ENCODE measurements at places on chromosomes 3 and 15.

DNA sequence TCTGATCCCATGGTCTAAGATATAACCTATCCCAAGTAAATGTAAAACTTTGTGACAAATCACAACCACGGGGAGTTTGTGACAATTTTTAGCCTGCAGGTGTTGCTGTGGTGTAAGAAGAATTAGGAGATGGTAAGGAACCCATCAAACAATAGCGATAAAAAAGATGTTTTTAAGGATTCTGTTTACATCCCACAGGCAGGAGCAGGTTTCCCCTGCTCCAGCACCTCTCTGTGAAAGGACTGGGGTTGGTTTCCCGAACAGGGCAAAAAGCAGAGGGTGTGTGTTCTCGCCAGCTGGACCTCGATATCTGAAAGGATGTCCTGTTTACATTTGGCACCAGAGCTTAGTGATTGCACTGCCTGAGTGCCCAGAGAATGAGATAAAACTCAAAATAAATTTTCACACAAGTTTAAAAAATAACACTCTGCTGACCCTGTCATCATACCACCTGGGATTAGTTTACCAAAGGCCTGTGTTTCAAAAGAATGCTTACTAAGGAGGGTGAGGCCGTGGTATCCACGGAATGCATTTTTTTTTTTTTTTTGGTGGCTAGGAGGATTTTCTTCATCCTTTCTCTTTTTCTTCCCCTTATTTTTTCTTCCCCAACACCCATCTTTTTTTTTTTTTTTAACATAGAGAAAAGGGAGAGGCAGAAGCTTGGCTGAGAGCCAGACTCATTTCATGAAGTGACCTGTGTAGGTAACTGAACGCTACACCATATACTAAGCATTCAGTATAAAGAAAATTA is 151.8 kb upstream of the DPH6 start:
- DNase-seq = no peak

DNA sequence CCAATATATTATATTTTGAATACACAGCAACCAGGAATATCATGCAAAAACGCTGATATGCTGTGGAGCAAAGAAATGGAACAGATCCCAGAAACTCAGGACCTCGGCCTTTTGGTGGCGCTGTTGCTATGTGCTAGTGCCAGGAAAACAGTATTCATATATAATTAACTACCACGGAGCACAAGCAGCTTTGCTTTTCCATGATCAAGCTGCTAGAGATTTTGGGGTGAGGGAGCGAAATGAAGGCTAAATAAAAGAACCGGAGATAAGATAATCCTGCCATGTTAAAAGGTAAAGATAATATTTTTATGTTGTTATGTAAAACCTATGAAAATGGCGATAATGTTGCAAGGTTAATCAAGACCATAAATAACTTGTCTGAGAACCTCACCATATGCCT is 157.7 kb upstream of the FAM3D start:
- peak; percentile 23 for DNase-seq

- DNase-seq = no peak
These were observed 3.8 kb downstream of the SELENOS start for GRCh38 chr15:101273534-101273933.

DNA sequence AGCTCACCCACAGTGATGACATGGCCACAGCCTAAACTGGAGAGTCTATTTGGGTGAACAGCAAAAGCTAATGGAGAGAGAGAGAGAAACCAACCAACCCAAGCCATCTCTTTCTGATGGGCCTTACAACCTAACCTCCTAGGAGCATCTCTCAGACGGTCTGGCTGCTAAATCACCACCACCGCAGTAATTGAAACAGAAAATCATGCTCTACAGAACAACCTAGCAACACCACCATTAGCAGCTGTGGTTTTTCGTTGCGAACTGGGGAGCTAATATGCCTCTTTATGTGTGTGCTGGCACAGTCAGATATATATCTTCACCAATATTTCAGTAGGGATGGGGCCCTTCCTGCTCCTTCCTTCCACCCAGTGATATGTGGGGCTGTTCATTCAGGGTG is 166.9 kb upstream of the PROK2 start:
- no peak for DNase-seq

- no peak for DNase-seq
These were observed 83.7 kb downstream of the ARNT2 start for GRCh38 chr15:80487839-80488390.

DNA sequence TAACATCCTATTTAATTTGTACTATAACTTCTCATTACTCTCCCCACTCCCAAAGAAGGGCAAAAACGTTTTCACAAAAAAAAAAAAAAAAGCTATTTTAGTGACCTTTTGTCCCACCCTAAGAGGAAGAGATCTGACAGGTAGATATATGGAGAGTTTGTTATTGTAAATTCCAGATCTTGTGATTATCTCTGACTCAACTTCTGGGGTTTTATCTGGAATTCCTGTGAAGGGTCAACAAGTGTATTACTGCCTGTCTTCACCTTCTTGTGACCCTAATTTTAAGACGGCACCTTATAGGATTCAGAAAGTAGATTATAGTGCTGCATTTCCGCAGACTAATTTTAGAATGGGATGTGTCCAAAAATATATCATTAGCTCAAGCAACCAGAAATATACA is 205.9 kb upstream of the CDIN1 start:
- no peak for DNase-seq

DNA sequence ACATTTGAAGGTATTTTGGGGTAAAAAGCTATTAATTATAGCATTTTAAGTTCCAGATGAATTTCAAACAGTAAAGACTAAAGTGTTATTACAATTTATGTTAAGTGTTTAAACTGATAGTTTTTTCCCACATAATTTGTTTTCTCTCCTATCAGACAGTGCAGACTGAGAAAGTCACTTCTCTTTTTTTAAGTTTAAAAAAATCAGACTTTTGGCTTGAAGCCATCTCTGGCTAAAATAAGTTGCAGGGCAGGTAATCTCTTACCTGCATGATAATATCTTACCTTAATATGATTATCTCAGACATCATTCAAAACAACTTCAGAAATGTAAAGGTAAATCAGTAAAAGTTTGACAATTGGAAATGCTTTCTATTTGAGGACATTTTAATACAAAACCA is 21.5 kb upstream of the RAB6B start:
- DNase-seq = no peak

GRCh38 chr15:39580485-39581241 is at the start of gene THBS1:
TSS of gene THBS1 (plus strand) at chr15:39581079. CDS start at chr15:39581858, 779 bp downstream.
- DNase-seq = no peak

DNA sequence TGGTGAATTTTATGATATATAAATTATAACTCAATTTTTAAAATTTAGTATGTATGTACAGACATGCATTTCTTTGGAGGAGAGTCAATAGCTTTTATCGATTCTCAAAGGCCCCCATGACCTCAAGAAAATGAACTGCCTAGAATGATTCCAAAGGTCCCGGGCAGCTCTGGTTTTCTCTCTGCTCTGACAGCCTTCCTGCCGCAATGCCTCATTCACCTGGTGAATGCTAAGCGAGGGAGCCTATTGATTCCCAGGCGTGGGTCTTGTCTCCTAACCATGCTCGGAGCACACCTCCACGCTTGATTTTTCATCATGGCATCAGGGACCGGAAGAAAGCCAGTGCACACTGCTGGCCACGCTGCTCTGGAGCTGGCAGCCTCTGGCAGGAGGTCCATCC is 79.6 kb upstream of the HERC1 start:
- no peak for DNase-seq

- DNase-seq = no peak
These were observed 23.8 kb downstream of the ARHGEF26 start for GRCh38 chr3:154144825-154145465.

DNA sequence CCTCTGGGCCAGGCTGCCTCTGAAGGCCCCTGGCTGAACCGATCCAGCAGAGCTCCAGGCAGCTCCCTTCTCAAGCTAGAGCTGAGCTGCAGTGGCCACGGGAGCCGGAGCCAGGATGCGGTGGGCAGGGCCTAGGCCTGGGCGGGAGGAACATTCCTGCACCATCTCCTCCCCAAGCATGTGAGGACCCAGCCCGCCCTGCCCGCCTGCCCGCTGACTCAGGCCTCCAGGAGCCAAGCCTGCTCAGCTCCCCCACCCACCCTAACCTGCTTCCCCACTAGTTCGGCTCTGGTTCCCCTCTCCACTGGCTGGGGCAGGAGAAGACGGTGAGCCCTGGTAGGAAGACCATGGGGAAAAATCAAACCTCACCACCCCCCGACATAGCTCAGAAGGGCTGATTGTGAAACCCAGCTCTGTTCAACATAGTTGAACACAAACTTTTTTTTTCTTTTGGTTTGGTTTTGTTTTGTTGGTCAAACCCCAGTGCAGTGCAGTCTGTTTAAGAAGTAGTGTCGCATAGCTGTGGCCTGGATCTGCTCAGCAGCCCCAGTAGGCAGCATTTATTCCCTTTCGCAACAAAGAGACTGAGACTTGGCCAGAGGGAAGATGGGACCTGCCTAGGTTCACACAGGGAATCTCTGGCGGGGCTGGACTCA is 13.5 kb downstream of the SNX33 start:
- DNase-seq = no peak

DNA sequence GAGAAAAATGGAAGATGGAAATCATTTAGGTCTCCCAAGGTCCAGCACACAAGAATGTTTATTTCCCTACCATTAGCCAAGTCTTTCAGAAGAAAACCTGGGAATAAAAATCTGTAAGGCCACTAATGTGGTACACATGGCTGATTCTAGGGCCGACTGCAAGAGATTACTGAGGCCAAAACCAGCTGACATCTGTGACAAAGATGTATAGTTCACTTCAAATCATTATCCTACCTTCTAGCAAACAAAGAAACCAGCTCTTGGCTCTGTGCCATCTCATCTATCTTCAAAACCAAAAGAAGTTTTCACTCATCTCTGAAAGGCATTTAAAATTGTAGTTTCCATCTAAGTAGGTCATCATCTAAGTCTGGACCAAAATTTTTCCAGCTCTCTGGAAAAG is 43.9 kb downstream of the ERC2 start:
- no peak for DNase-seq

- peak; percentile 1 for DNase-seq
These were observed 3.3 kb downstream of the TUBGCP5 start for GRCh38 chr15:23035964-23036566.

DNA sequence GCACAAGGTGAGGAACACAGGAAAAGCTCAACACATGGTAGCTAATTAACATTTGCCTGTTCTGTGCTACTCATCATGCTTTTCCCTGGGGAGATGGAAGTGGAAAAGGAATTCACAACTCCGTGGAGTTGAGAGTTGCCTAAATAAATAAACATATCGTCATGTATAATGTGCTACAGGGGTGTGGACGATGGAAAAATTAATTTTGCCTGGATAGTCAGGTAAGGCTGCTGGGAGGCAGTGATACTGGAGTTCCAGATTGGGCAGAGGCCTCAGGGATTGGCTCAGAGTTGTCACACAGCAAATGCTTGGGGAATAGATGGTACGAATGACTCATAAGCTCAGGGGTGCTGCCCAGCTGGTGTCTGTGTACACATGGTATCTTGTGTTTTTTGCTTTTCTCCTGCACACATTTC is 3.1 kb upstream of the ABHD6 start:
- no peak for DNase-seq

DNA sequence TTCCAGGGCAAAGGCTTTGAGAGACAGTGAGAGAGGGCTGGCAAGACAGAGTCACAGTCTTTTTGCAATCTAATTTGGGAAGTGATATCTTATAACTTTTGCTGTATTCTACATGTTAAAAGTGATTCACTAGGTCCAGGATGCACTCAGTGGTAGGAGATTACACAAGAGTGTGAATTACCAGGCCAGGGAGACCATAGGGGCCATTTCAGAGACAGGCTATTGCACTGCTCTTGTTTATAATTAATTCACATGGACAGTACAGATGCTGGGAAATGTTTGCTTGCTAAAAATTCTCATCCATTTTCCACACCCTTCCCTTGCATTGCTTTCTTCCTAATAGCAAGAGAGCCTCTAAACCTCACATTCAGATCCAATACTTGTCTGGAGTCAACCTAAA is 22.6 kb upstream of the POMGNT2 start:
- DNase-seq = no peak

GRCh38 chr3:107450254-107450893 is 72.4 kb upstream of the BBX start:
- no peak for DNase-seq

- DNase-seq = peak; percentile 37
These were observed 157.9 kb downstream of the TLE3 start for GRCh38 chr15:69939513-69940440.

DNA sequence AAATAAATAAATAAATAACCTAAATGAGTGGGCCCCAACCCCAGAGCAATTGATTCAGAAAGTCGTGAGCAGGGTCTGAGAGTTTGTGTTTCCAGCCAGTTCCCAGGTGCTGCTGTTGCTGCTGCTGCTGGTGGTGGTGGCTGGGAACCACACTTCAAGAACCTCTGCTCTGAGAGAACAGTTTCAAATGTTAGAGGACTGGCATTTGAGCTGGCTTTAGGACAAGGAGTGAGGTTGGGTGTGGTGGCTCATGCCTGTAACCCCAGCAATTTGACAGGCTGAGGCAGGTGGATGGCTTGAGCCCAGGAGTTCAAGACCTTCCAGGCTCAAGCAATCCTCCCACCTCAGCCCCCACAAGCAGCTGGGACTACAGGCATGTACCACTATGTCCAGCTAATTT is 123.1 kb upstream of the UBE2E1 start:
- DNase-seq = no peak

DNA sequence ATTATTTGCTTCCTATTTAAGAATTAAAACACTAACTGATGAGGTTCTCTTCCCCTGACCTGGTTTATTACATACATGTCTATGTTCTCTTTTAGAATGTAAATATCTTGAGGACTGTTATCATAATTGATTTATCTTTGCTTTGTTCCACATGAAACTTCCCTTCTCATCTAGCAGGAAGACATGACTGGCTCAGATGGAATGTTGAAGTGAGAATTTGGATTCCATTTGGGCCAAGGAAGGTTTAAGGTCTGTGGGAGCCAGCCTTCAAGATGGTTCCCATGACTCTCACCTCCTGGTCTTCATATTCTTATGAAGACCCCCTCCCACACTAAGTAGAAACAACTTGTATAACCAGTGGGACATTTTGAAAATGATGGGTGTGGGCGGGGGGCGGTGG is 222.2 kb upstream of the GADL1 start:
- no peak for DNase-seq

DNA sequence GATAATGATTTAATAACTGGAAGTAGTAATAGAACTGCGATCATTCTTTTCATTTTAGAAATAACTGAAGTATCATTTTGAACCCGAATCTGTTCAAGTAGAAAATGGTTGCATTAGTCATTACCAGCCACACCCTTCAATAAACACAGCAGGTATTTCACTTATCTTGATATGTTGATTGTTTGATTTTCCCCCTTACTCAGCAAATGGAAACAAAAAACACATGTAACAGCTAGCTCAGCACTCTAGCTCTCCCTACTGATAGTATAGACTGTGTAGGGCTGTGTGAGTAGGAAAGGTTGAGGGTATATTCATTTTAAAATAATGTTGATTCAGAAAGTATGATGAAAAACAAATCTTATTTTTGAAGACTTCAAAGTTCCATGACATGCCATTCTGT is 1.1 kb upstream of the GPR149 start:
- DNase-seq = no peak

GRCh38 chr3:11539218-11539617 is 104.5 kb downstream of the VGLL4 start:
- DNase-seq = no peak

- DNase-seq = no peak
These were observed 69.1 kb upstream of the TSEN2 start for GRCh38 chr3:12415014-12415680.

- no peak for DNase-seq
These were observed 11.0 kb downstream of the KAT2B start for GRCh38 chr3:20051123-20051806.

All from hippocampal formation (tissue), 2 donors.